Urinary bladder (tissue), 4 donors: ENCODE measurements at places on chromosomes 3 and 15.

DNA sequence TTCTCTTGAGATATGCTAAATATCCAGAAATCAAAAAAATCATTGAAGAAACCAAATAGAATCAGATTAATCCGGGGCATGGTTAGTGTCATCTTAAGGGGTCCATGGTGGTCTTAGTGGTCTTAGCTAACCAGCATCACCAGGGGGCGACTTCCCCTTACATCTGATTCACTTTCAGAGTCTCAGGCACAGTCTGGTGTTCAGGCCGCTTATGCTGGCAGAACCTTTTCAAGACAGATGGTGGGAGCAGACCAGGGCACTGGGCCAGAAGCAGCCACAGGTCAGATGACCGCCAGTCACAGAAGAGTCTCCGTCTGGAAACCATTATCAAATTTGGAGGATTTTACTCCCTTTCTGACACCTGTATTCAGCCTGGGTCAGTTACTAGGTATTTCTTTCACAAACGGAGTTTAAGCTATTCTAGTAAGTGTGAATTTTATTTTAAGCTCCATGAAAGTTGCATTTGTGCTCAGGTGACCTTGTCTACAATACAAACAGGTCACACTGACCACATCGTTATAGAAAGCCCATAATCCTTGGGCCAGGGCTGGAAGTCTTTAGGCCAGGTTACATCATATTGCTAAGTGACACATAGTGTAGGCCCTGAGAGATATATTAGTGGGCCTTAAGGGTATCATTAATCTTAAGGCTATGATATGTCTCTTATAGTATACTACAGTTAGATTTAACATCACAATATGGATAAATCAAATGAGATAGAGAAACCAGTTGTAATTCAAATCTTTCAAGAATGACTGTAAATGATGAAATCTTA is 365.5 kb downstream of the GBE1 start:
- no peak for DNase-seq

- no peak for DNase-seq
Measured at GRCh38 chr3:147393943-147394883, 12.1 kb downstream of the ZIC4 start.

- no peak for DNase-seq
Measured at GRCh38 chr15:38589502-38589901, 24.9 kb upstream of the RASGRP1 start.

- peak; percentile 11 for DNase-seq
Measured at GRCh38 chr3:148697306-148698189, at the start of gene AGTR1. Gene AGTR1 (plus strand): TSS chr3:148697903. CDS start chr3:148741036, 43,133 bp downstream.

- no peak for DNase-seq
Measured at GRCh38 chr3:17631609-17632008, 110.8 kb downstream of the TBC1D5 start.

GRCh38 chr3:135148398-135149020 is 353.4 kb downstream of the EPHB1 start:
- no peak for DNase-seq

DNA sequence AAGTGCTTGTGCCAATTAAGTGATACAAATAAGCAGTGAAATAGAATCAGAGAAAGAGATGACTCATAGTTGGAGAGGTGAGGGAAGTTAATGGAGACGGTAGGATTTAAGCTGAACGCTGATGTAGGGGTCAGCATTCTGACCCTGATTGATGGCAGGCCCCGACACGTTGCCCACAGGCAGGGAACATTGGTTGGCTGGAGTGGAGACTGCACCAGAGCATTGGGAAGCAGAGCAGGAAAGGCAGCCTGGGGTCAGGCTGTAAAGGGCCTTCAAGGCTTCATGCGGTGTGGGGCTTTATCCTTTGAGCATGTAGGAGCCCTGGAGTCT is 68.6 kb downstream of the DCUN1D1 start:
- no peak for DNase-seq

GRCh38 chr3:40020689-40021088 is 211.3 kb downstream of the MYRIP start:
- DNase-seq: no peak

DNA sequence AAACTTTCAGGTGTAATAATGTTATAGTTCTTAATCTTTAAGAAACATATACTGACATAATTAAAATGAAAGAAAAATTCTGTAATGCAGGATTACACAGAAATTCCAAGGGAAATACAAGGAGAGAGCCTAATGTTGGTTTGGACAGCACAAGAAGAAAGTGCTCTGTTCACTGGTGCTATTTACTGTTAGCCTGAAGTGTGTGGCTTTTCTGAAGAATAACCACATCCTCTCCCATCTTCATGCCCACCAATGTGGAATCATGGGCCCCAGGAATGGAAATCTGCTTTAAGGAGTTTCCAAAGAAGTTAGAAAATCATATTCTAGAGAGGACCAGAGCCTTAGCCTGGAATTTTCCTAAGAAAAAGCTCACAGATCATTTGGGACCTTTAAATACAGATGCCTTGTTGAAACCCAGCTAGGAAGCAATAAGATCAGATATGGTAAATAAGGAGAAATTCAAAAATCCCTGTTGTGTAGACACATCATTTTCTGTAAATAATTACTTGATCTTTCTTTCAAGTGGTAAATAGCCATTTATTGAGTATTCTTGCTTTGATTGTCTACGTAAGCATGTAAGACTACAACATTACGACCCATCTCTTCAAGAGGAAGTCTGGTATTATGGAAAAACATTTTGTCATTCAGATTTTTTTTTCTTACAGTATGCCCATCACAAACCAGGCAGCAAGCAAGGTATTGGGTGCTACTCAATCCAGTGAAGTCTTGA is 10.3 kb upstream of the USP50 start:
- no peak for DNase-seq

DNA sequence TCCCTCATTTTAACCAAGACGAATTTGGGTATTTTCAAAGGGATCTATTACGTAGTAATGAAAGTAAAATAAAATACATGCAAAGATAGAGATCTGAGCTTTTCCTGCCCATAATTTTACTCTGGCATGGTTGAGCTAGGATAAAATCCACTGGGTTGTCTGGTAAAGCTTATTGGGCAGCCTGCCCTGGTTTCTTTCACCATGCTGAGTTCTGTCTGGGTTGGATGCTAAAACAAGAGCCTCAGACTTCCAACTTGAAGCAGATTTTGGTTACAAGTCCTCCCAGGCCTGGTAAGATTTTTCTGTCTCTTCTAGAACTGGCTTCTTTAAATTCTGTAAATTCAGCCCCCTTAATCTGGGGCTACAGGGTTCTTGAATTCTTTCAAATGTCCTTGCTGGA is 86.8 kb downstream of the SAMMSON start:
- no peak for DNase-seq

DNA sequence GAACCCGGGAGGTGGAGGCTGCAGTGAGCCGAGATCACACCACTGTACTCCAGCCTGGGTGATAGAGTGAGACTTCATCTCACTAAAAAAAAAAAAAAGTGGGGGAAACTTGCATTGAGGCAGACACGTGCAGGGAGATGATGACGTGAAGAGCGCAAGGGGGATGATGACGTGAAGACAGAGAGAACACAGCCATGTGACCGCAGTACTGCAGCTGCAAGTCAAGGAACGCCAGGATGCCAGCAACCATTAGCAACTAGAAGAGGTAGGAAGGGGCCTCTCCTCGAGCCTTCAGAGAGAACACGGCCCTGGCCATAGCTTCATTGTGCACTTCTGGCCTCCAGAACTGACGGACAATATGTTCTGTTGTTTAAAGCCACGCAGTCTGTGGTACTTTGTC is 28.3 kb downstream of the RFT1 start:
- DNase-seq: no peak

GRCh38 chr3:155737844-155738460 is 6.9 kb downstream of the PLCH1 start:
- DNase-seq: peak; percentile 75

DNA sequence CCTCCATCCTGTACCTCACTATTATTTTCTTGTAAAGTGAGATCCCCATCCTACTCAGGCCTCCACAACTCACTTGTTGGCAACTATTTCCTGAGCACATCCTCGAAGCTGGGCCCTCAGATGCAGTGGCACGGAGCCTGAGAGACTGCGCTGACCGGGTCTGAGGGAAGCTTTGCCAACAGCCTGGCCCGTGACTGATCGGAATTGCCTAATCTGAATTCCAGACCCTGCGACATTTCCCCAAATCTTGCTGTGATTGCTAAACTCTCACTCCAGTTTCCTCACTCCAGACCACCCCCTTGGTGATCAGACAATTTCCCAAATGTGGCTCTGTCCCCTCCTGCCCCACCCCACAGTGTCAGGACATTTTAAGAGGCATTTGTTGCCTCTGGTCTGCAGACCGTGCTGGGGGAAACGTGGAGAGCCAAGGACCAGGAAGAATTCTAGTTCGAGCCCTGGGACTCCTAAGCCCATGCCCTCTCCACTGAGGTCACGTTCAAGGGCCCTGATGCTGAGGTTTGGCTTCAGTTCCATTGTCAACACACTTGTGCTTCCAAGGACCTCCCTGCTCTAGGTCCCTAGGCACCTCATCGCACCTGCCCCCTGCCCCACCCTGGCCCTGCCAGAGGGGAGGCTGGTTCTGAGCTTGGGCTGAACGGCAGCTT is 22.8 kb downstream of the KLHL25 start:
- no peak for DNase-seq

DNA sequence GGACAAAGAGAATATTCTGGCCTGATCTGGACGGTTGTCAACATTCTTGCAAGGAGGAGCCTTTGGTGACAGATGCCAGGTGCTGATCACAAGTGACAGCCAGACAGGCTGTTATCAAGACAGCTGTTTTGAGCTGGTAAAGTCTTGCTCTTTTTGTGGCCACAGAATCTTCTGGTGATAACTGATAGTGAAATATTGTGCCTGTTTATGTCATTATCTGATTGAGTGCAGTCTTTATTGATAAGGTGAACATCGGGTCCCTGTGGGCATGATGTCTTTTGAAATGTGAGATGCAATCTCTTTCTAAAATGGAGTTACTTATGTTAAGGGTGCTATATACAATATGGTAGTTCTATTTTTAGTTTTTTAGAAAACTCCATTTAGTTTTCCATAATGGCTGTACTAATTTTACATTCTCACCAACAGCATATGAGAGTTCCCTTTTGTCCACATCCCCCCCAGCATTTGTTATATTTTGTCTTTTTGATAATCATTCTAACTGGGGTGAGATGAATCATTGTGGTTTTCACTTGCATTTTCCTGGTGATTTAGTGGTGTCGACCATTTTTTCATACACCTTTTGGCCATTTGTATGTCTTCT is 10.7 kb downstream of the CEP63 start:
- DNase-seq: no peak

- no peak for DNase-seq
Measured at GRCh38 chr3:49916686-49917085, 12.9 kb downstream of the MON1A start.

DNA sequence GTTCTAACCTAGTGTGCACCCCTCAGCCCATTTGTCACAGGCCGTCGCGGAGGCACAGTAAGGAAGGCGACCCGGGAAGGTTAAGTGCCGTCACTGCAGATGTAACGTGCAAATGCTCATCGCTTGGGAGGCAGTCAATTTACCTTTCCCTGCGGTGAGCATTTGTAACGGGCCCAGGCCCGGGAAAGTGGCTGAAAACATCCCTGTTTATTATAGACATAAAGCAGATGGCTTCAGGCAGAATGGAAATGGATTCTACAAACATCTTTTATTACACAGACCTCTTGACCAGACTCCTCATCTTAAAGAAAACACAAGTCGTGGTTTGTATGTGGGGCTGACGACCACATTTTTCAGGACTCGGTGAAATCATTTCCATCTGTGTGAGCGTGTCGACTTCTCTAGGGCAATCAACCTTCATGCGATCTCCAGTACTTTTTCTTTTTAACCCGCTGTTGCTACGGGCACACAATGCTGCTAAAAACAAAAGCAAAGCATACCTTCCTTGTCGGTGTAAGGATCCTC is 43.6 kb downstream of the NMNAT3 start:
- no peak for DNase-seq

- no peak for DNase-seq
Measured at GRCh38 chr3:187870360-187871203, 125.3 kb upstream of the BCL6 start.

DNA sequence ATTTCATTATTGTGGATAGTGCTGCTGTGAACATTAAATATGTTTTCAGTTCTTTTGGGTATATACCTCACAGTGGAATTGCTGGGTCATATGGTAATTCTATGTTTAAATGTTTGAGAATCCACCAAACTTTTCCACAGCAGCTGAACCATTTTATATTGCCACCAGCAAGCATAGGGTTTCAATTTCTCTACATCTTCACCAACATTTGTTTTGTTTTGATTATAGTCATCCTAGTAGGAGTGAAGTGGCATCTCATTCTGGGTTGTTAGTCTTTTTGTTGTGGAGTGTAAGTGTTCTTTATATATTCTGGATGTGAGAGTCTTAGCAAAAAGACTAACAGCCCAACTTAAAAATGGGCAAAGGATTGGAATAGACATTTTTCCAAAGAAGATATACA is 6.0 kb downstream of the RPUSD2 start:
- DNase-seq: no peak

DNA sequence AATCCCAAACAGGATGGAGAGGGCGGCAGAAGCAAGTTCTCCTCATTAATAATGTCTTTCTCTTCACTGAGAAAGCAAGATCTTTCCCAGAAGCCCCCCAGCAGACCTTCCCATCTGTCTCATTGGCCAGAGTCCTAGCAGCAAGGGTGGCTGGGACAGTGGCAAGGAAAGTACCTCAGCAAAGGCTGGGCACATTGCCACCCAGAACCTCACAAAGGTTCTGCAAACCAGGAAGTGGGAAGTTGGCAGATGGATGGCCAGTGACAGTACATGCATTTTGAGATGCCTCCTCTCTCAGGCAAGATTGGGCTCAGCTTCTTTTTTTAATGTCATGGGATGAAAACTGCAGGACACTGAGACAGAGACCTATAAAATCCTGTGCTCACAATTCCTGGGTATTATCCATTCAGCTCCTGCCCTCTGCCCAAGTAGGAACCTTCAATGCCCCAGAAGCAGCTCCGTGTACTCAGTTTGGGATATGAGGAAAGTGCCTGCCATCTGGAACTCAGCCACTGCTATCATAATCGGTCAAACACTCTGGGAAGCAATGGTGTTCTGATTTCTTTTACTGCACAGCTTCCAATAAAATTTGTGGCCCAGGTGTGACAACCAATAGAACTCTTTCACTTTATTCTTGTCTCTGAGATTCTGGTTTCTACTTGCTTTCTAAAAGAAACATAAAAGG is 25.5 kb downstream of the DPH3 start:
- DNase-seq: no peak

DNA sequence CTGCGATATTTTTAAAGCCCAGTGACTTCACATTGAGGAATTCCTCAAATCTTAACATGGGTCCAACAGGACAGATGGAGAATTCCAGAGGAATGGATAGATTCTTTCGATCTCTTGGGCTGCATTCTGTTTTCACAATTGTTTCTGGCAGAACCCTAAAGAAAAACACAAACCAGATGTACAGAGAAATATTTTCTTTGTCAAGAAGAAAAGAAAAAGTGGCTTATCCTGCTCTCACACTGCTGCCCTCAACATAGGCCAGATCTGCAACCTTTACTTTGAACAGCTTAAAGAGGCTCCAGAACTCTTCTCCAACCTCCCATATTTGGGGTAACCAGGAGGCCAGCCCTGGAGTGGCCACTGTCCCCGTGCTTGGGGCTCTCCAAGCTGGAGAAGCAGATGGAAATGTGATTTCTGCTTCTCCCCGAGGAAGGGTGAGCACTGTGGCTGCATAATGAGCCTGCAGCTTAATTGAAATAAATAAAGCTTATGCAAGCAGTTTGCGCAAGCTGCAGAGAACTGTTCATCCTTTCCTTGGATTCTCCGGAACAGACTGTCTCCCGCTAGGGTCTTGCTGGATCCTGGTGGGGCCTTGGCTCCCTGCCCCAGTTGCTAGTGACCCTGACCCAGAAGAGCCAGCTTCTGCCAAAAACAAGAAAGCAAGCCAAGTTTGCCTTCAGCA is 453.2 kb upstream of the PROK2 start:
- DNase-seq: no peak
